Testis (tissue), 5 donors: ENCODE measurements at places on chromosomes 16 and 17.

- H3K27me3 ChIP-seq: no peaks in the 10 kb centered on the region
- H3K4me3 ChIP-seq: no peak overlapping the region
- H3K36me3 ChIP-seq: no peaks in the 10 kb centered on the region
- DNase-seq: peak; percentile 53
- H3K4me1 ChIP-seq: no peaks in the 10 kb centered on the region
Measured at GRCh38 chr16:48408688-48409087, 23.5 kb upstream of the SIAH1 start.

GRCh38 chr17:8079291-8080207 lies 8.0 kb downstream of the ALOX12B start:
- peak overlapping the region; percentile 52 for H3K4me3 ChIP-seq
- H3K27ac ChIP-seq: no peak overlapping the region
- peak; percentile 79 for DNase-seq

DNA sequence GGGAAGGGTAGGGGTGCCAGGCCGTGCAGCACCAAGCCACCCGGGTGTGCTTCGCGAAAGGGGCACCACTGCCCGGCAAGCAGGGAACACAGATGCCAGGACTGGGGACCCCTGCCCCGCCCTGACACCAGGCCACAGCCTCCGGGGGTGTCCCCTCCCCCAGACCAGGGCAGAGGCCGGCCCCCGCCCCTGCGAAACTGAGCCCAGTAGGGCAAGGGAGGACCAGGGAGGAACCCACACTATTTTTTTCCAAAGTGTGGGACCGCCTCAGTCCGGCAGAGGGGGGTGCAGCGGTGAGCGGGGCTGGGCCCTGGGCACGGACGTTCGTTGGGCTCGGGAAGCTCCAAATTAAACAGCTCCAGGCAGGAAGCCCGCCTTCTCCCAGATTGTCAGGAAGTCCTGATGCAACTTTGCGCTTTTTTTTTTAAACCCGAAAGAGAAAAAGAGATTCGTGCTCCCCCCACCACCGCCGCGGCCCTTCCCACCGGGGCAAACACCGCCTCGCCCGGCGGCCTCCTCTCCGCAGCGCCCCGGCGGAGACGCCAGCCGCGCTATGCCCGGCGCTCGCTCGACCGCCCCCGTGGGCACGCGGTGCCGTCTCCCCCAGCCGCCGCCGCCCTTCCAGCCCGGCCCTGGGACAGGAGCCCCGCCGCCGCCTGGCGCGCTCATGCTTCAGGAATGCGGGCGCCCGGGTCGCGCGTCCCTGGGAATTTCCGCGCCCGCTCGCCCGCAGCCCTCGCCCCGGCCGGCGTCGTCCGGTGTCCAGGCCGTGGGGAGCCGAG lies 755 bp downstream of the PIEZO1 start:
- no peaks in the 10 kb centered on the region for H3K36me3 ChIP-seq
- no peaks in the 10 kb centered on the region for H3K27me3 ChIP-seq
- H3K4me3 ChIP-seq: peak overlapping the region; percentile 52

DNA sequence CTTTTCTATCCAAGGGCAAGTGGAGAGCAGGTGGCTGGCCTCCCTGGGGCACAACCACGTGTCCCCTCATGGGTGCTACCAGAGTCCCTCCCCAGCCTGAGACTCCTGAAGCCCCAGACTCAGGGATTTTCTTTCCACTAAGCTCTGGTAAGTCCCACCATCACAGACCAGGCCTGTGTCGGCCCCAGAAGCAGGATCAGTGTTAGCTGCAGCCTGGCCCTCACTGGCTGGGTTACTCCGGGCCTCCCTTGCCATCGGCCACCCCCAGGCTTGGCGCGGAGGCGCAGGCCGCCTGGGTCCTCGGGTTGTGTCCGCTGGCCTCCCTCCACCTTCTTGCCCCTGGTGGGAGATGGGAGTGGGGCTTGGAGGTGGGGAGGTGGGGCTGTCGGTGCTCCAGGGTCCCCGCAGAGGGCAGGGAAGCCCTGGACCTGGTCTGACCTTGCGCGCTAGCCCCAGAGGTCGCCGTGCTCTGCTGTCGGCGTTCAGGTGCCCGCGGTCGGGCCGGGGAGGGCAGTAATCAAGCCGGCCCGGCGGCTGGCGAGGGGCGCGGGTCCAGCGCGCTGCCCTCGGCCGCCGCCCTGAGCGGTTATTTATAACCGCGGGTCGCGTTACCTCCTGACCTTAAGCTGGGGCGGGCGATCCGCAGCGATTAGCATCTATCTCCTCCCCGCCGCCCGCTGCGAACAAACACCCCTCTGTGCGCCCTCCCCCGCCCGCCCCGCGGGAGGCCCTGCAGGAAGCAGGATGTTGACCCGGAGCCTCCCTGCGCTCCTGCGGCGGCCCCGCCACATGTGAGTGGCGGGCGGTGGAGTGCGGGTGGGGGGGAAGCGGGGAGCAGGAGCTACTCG lies 78.1 kb upstream of the TOB1 start:
- H3K4me1 ChIP-seq: peaks cover 20% of the 10 kb centered on the region
- H3K4me3 ChIP-seq: peak overlapping the region; percentile 25
- peak; percentile 88 for DNase-seq
- H3K27ac ChIP-seq: no peak overlapping the region

DNA sequence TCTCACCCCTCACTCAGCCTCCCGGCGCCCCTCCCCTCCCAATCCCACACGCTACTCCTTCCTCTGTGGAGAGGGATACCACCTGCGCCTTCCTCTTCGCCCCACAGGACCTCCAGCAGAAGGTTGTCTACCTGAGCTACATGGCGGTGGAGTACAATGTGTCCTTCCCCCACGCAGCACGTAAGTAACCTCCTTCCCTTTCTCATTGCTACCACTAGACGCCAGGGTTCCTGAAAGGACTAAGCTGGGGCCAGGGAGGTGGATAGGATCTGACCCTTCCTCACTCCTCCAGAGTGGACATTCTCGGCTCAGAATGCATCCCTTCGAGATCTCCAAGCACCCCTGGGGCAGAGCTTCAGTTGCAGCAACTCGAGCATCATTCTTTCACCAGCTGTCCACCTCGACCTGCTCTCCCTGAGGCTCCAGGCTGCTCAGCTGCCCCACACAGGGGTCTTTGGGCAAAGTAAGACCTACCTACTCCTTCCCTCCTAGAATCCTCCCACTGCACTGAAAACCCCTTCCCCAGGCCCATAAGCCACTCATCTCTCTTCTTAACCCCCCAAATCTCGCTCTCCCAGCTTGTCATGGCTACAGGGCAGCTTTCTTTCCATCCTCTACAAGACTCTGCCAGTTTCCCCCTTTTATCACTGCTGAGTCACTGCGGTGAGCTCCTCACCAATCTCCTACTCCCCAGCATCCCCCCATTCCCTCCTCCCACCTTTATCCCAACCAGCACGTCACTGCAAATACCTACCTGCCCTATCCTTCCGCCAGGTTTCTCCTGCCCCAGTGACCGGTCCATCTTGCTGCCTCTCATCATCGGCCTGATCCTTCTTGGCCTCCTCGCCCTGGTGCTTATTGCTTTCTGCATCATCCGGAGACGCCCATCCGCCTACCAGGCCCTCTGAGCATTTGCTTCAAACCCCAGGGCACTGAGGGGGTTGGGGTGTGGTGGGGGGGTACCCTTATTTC lies 1.5 kb downstream of the CD68 start:
- H3K4me3 ChIP-seq: no peak overlapping the region
- no peak for DNase-seq
- no peaks in the 10 kb centered on the region for H3K27me3 ChIP-seq
- H3K36me3 ChIP-seq: no peaks in the 10 kb centered on the region
- H3K27ac ChIP-seq: peak overlapping the region; percentile 61

DNA sequence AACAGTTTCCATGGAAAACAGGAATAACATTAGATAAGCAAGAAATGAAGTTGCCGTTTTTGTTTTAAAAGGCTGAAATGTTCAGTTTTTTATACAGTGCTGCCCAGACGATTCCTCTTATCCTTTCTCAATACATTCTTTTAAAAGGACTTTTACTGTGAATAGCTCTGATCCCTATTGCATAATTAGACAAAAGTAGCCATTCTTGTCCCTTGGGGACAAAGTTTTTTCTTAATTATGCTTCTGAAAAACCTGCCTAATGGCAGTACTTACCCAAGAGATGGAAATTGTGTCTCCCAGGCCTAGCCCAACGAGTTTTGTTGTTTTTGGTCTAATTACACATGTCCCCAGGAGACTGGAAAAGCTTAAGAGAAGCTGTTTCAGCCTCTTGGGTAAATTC lies 27.6 kb downstream of the NXPH3 start:
- H3K4me1 ChIP-seq: peaks cover 8% of the 10 kb centered on the region
- no peak for DNase-seq
- no peak overlapping the region for H3K4me3 ChIP-seq
- H3K36me3 ChIP-seq: no peaks in the 10 kb centered on the region
- no peaks in the 10 kb centered on the region for H3K27me3 ChIP-seq

DNA sequence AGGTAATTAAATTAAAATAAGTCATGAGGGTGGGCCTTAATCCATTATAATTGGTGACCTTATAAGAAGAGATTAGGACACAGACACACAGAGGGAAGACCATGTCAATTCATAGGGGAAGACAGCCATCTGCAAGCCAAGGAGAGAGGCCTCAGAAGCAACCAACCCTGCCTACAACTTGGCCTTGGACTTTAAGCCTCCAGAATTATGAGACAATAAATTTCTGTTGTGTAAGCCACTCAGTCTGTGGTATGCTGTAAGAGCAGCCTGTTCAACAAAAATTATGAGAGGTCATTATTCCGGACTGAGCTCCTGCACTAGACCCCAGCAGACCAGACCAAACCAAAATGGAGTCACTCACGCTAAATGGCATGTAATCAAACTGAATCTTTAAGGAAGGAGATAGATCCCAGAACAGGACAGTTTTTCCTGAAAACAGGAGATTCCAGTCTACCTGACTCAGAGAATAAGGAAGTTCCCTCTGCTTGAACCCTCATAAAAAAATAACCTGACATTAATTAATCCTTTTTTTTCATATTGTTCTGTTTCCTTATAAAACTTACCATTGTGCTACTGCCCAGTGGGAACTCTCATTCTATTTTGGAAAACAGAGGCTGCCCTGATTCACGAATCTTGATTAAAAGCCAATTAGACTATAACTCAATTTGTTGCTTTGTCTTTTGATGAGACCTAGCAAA lies 74.3 kb downstream of the DNAH3 start:
- DNase-seq: no peak
- no peak overlapping the region for H3K4me3 ChIP-seq
- no peak overlapping the region for H3K27ac ChIP-seq
- H3K27me3 ChIP-seq: no peaks in the 10 kb centered on the region
- H3K4me1 ChIP-seq: no peaks in the 10 kb centered on the region

DNA sequence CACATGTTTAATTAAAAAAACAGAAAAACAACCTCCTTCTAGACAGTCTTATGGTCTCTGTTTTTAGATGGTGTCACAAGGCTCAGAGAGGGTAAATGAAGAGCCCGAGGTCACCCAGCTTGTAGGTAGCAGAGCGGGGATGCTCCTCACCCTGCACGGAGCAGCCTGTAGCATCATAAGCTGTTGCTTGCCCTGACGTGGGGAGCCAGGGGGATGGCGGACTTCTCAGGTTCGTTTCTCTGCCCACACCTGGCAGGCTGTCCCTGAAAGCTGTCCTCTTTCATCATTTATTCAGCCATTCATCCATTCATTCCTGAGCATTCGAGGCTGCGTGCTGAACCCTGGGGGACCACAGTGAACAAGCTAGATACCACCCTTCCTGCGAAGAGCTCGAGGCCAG lies 75.7 kb upstream of the KSR1 start:
- no peak overlapping the region for H3K27ac ChIP-seq
- H3K27me3 ChIP-seq: no peaks in the 10 kb centered on the region
- no peak for DNase-seq
- peak overlapping the region; percentile 42 for H3K4me3 ChIP-seq
- H3K4me1 ChIP-seq: no peaks in the 10 kb centered on the region

DNA sequence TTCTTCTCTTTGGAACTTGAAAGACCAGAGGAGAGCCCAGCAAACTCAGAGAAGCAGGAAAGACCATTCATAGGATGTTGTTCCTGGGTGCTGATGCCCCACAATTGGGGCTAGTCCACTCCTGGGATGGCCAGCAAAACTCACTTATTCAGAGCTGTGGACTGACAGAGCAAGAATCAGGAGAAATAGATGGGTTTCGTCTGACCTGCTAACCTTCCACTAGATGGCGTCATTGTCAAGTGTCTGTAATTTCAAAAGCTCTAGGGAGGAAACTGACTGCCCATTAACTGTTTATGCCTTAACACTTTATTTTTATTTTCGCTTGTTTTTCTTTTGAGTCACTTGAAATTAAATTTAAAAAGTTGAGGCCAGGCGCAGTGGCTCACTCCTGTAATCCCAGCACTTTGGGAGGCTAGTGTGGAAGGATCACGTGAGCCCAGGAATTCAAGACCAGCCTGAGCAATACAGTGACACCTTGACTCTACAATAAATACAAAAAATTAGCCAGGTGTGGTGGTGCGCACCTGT lies 28.7 kb upstream of the MILR1 start:
- no peaks in the 10 kb centered on the region for H3K27me3 ChIP-seq
- no peak overlapping the region for H3K27ac ChIP-seq
- no peak overlapping the region for H3K4me3 ChIP-seq

DNA sequence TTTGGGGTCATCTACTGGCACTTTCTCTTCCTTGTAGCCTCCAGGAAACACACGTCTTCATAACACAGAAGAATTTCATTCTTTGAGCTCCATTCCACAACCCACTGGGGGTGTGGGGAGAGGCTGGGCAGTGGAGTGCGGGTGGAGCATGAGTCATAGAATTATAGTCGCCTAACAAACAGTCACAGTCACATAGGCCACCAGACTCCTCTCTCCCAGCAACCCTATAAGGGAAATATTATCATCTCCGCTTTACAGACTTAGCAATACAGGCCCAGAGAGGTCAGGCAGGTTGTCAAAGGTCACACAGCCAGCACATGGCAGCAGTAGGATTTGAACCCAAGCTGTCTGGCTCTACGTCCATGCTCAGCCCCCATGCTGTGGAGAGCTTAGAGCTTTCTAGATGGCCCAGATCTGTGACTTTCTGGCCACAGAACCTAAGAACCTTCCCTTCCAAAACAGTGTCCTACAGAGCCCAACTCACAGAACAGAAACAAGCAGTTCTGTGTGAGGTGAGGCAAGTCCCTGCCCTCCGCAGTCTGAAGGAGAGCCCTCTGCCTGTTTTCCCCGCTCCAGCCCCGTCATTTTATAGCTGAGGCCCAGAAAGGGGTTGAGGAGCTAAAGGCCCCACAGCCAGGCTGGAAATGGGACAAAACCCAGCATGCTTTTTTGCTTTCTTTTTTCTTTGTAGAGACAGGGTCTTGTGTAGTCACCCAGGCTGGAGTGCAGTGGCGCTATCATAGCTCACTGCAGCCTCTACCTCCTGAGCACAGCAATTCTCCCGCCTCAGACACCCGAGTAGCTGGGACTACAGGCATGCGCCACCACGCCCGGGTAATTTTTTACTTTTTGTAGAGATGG lies 10.7 kb upstream of the LITAF start:
- peaks cover 3% of the 10 kb centered on the region for H3K4me1 ChIP-seq
- no peaks in the 10 kb centered on the region for H3K27me3 ChIP-seq
- DNase-seq: no peak
- H3K36me3 ChIP-seq: no peaks in the 10 kb centered on the region
- H3K27ac ChIP-seq: no peak overlapping the region
- H3K4me3 ChIP-seq: no peak overlapping the region
